Activated T-cell treated with anti-CD3 and anti-CD28 coated beads, Interleukin-2, amount 50 U/mL, for 4 hours (primary cell): ENCODE measurements at places on chromosomes 6 and 20.

DNA sequence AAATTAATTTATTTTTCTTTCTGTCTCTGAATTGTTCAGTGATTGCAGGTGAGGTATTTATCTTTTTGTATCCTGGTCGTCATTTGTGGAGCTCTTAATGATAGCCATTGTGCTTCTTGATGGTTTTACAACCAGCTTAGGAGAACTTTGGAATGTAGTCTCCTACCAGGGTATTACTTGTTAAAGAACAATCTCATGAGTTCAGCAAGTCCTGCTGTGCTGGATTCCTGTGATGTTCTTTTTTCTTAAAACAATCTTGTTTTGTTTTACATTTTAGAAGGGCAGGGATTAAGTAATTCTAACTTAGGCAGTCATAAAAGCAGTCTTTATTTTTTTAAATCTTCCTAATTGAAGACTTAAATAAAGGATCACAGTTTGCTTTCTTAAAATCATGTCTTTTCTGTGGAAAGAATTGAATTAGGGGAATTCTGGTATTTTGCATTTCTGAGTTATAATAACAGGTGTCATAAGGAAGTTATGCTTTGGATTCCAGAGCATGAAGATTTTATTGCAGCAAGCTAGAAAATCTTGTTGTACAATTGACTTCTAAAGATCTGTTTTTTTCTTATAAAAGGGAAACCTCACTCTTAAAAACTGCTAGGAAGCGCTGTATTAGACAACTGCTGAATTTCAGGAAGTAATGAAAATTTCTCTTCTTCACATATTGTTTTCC is 23.7 kb downstream of the RIOK1 start:
- DNase-seq: no peak

DNA sequence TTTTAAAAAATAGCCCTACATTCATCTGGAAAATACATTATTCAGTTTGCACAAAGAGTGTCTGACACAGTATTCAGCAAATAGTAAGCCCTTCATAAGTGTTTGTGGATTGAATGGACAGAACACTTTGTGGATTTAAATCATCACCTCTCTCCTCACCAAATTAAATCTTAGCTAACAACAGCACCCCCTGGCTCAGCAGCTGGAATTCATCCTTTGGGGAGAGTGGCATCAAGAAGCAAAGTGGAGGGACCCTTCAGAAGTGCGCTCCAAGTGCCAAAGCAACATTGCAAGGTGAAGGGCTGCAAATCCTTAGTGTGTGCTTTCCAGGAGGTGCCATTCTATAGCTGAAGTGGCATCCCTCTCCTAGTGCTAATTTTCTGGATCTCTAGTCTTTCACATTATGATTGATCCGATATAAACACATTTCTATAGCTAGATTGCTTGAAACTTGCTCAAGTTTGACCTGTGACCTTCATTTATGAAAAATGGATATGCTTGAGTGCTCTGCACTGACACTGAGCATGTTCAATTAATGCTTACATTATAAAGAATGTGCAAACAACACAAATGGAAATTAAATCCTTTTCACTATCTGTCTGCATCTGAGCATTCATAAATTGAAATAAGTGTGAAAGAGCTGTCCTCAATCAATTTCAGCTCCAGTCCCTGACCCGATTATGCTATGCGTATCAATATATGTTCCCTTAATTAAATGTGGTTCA is 891.7 kb downstream of the C6orf118 start:
- DNase-seq: no peak

- DNase-seq: no peak
These were observed 283.0 kb downstream of the HTR1B start for GRCh38 chr6:77180326-77180725.

- DNase-seq: no peak
These were observed 70.2 kb downstream of the CEP57L1 start for GRCh38 chr6:109165392-109165974.

DNA sequence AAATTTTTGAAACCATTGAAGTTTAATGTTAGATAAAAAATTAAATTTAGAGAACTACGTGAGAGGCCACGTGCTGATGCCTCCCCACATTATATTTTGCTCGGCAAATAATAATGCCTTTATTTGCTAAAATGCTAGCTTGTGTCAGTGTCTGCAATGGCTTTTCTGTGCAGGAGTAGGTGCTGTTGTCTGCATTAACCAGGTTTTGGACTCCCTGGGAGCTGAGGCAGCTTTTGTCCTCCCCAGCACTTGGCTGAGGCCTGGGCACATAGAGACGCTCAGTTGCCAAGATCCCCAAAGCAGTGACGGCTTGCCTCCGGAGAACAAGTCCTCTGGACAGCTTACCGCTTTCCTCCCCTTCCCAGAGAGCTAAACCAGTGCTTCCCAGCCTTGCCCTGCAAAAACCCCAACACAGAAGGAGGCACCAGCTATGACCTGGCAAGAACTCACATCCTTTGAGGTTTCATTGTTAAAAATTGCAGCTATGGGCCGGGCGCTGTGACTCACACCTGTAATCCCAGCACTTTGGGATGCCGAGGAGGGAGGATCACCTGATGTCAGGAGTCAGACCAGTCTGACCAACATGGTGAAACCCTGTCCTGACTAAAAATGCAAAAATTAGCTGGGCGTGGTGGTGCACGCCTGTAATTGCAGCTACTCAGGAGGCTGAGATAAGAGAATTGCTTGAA is 59.9 kb downstream of the KAT14 start:
- DNase-seq: no peak

DNA sequence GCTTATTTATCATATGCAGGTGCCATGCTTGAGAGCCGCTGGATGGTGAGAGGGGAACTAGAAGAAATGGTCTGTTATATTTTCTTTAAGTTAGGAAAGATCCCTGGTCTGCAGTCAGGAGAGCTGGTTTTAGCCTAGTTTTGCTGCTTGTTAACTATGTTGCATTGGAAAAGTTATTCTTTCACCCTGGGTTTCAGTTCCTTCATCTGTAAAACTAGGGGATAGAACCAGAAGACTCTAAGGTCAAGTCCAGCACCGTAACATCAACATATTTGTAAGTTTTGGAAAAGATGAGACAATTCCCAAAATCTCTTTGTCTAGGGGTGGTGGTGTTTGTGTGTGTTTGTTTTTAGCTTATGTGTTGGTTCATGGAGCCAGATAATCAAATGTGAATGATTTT is 304.0 kb downstream of the QKI start:
- DNase-seq: no peak

- no peak for DNase-seq
These were observed 72.7 kb downstream of the TRAM2 start for GRCh38 chr6:52503851-52504781.

- DNase-seq: no peak
These were observed 200.7 kb downstream of the WDR27 start for GRCh38 chr6:169501128-169501527.

- DNase-seq: no peak
These were observed 16.9 kb upstream of the ANKRD60 start for GRCh38 chr20:58245181-58245891.

DNA sequence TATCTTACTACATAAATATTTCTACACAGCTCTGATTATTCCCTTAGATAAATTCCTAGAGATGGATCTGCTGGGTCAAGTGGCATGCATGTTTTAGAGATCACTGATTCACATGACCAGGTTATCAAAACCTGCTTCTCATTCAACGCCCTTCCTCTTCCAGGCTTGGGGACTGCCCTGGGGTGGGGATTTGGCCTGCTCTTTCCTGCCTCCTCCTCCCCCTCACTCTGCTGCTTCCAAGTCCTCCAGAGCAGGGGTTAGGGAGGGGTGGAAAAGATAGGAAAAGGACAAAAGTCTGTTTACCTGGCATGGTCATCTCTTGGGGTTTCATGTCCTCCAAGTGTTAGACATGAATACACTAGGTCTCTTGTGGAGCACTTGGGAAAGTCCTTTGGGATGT is 105.6 kb upstream of the GPR6 start:
- DNase-seq: no peak

- no peak for DNase-seq
These were observed 42.5 kb downstream of the MYLIP start for GRCh38 chr6:16171400-16171799.

- DNase-seq: no peak
These were observed 223.2 kb downstream of the ERMARD start for GRCh38 chr6:169974663-169975062.

- DNase-seq: no peak
These were observed 344.9 kb upstream of the MANEA start for GRCh38 chr6:95232446-95232845.

DNA sequence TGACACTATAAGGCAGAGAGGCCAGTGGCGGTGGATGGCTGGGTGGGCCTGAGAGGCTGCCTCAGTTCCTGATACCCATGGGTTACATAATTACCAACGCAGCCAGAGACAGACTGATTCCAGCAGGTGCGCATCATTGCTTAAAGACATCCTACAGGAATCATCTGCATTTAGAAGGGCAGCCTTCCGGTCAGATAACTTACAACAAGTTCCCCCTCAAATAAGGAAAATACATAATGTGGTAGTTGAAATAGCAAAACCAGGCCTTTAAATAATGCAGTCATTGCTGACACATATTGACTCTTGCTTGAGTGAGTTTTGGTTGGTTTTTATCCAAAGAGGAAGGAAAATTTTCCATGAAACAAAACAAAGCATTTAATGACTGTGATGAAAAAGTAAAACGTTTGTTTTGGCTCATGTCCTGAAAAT is 81.9 kb downstream of the SIM1 start:
- DNase-seq: no peak

DNA sequence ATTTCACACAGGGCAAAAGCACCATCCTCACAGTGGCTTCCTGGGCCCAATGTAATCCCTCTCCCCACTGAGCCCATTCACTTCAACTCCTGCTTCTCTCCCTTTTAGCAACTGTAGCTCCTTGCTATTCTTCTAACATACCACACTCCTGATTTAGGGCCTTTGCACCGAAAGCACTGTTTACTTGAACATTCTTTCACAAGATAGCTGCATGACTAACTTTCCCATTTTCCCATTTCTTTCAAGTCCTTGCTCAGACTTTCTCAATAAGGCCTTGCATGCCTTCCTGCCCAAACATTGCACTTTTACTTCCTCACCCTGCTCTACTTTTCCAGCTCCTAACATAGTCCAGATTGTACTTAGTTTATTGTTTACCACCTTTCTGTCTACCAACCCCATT is 73.0 kb downstream of the SHPRH start:
- no peak for DNase-seq

- no peak for DNase-seq
These were observed 185.5 kb downstream of the PREX1 start for GRCh38 chr20:48642105-48642880.

- no peak for DNase-seq
These were observed 292.2 kb upstream of the RSPO3 start for GRCh38 chr6:126826166-126826714.
